Activated naive CD8-positive, alpha-beta T cell treated with anti-CD3 and anti-CD28 coated beads for 36 hours (primary cell): ENCODE measurements at places on chromosomes 11 and 22. TPM values are rescaled to one million over a fixed set of nuclear protein-coding genes. Genes with fewer than 3 reads are reported as not detected.

GGTLC3 gene
- total RNA-seq, result not detected

PLEKHB1 gene
- total RNA-seq, result 6.8 TPM

FOLR1 gene
- total RNA-seq, result not detected

PDE3B gene
- total RNA-seq, result 46.5 TPM

IGSF9B gene
- total RNA-seq, result 36.0 TPM

SMC1B gene
- 2.1 TPM for total RNA-seq

CWC15 gene
- 84.7 TPM for total RNA-seq

ZP1 gene
- not detected for total RNA-seq

GRIK4 gene
- total RNA-seq, result 0.40 TPM

SLC22A8 gene
- total RNA-seq, result not detected

MYO7A gene
- 0.06 TPM for total RNA-seq

CNGA4 gene
- 0.10 TPM for total RNA-seq

MN1 gene
- total RNA-seq, result 0.06 TPM

RIMBP3C gene
- 0.20 TPM for total RNA-seq

SMTNL1 gene
- not detected for total RNA-seq

MMP27 gene
- not detected for total RNA-seq
